ENCODE measurements at places on chromosomes 5 and 9. TPM values are rescaled to one million over a fixed set of nuclear protein-coding genes. Genes with fewer than 3 reads are reported as not detected.

Gene PCDHGB6
- total RNA-seq: 10.0 TPM

Gene CORO2A
- total RNA-seq: 7.9 TPM

Gene LCN10
- total RNA-seq: not detected

Gene ARL10
- total RNA-seq: 27.2 TPM

Gene BTNL3
- total RNA-seq: not detected

Gene PTGER4
- 13.9 TPM for total RNA-seq

Gene PCDHAC1
- 14.2 TPM for total RNA-seq

Gene HAVCR2
- total RNA-seq: 10.6 TPM

Gene TAF11L5
- total RNA-seq: not detected

Gene RMRP
- total RNA-seq: 50,424 TPM

Gene SH3RF2
- 0.30 TPM for total RNA-seq

Gene C9orf50
- not detected for total RNA-seq

Gene CD72
- 1.3 TPM for total RNA-seq

Gene LCP2
- 6.4 TPM for total RNA-seq

Gene IL12B
- not detected for total RNA-seq

Gene GZMA
- total RNA-seq: 0.20 TPM

Gene NTRK2
- 185 TPM for total RNA-seq

Gene SLC31A2
- 27.7 TPM for total RNA-seq
